Hematopoietic multipotent progenitor cell treated with erythropoietin and hydrocortisone succinate and interleukin-3 and kit ligand, for 4 days (in vitro differentiated cells): ENCODE measurements at places on chromosomes 7 and 10.

GRCh38 chr10:31261511-31262311 lies 57.3 kb upstream of the ZEB1 start:
- no peak for DNase-seq

DNA sequence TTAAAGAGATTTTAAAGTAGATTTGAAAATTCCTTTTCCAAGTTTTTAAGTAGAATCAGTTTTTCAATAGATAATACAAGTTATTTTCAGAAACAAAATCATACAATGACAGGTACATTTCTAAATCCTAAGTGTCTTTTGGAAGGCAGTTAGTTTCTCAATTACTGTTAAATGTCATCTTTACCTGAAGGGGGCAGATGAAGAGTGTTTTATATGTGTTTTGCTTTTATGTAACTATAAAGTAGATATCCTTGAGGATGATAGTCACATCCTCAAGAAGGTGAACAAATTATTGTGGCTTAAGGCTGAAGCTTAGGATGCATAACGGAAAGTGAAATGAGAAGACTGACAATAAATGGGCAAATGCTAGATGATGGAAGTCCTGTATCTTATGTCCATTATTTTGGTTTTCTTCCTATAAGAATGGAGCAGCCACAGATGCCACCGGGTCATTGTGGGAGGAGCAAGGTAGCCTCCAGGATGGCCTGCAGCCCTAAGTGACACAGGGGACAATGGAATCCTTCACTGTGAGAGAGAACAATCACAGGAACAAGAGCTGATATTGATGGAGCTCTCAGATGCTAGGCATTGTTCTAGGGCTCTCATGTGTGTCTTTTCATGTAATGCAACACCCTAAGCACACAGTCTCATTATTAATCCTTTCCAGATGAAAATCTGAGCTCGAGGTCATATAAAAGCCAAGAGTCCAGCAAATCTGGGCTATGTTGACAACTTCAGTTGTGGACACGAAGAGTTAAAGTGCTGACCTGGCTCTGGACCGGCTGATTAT lies 14.1 kb upstream of the MKX start:
- peak; percentile 9 for DNase-seq

DNA sequence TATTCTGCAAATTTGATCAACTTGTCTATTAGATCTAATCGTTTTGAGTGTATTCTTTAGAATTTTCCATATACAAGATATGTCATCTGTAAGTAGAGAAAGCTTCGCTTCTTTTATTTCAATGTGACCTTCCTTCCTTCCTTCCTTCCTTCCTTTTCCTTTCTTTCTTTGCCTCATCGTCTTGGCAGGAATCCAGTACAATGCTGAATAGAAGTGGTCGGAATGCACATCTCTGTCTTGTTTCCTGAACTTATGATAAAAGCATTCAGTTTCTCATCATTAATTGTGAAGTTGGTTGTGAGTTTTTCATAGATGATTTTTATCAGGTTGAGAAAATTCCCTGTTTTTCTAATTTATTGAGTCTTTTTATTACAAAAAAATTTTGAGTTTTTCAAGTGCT lies 300.7 kb upstream of the ZNF32 start:
- DNase-seq = no peak

DNA sequence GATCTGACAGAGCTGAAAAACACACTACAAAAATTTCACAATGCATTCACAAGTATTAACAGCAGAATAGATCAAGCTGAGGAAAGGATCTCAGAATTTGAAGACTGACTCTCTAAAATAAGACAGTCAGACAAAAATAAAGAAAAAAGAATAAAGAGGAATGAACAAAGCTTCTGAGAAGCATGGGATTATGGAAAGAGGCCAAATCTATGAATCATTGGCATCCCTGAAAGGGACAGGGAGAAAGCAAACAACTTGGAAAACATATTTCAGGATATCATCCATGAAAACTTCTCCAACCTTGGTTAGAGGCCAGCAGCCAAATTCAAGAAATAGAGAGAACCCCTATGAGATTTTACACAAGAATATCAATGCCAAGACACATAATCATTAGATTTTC lies 804.8 kb upstream of the IGFBP3 start:
- no peak for DNase-seq

DNA sequence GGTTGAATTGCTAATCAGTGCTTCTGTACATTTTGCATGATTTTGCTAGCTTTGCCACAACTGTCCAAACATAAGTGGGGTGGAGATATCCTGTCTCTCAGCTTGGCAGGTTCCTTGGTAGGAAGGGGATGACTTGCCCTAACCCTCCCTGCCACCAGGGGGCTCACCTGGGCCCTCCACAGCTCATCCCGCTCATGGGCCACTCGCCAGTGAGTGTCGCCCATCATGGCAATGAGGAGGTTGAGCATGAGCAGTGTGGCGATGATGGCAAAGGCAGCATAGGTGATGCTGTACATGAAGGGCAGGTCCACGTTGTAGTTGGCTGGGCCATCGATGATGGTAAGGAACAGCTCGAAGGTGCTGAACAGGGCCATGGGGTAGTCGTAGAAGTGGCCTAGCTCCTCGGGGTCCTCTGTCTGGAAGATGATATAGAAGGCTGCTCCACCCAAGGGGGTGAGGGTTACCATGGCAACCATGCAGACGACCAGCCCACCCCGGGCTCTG lies 12.2 kb downstream of the TRPV6 start:
- DNase-seq = peak; percentile 65

DNA sequence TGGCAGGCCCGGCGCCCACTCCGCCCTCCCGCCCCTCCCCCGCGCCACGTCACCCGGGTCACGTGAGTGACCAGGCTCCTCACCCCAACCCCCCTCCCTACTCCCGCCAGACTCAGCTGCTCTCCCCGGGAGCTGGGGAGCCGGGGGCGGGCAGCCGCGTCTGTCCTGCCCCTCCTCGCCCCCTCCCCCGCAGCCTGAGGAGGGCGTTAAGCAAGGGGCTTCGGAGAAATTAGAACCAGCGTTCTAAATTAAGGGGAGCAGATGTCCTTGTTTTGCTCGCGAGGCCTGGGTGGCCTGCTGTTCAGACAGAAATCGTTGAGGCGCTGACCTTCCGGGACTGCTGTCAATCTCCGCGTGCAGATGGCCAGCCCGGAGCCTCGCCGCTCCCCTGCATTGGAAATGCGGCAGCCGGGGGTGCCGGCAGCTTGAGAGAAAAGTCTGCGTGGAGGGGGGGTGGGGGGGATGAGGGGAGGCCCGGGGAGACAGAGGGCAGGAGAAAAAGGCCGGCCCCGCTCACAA lies 102.2 kb upstream of the ZNF438 start:
- peak; percentile 84 for DNase-seq
